ENCODE measurements at places on chromosomes 5 and 9.

- DNase-seq = no peak
Observed at GRCh38 chr9:135826188-135826545, 81.2 kb downstream of the CAMSAP1 start.

DNA sequence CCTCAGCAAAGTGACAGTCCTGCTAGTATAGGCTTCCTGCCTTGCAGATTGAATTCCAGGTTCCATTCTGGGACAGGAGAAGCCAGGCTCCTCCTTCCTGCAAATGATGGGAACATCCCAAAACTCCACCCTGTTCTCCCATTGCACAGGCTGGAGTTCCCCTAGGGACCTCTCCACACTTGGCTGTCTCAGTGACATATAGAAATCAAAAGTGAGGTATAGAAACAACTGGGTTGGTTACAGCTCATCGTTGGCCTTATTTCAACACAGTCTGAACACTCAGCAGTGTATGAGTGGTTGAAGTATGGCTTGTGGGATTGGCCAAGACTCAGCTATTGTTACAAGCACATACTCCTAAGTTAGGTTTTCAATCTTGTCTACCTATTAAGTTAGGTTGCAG, 157.8 kb upstream of the FTMT start:
- DNase-seq = no peak

DNA sequence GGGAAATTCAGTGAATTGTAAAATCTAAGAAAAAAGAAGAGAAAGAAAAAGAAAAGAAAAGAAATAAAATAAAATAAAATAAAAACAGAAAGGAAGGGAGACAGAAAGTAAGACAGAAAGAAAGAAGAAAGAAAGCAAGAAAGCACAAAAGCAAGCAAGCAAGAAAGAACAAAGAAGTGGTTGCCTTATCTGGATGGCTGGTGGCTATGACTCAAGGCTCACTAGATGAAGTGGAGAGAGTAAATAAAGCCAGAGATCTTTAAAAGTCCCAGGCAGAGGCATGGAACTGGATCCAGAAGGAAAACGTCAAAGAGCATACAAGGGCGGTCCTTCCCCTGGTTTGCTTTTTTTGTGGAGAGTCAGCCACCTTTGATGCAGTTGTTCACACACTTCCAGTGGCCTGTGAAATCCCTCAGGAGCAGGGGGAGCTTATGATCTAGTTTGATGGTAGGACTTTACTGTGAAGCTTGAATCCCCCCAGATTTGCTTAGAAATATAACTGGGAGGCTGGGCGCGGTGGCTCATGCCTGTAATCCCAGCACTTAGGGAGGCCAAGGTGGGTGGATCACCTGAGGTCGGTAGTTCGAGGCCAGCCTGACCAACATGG, 176.7 kb upstream of the HMHB1 start:
- DNase-seq = peak; percentile 49

- no peak for DNase-seq
Observed at GRCh38 chr5:7662289-7662688, 188.6 kb downstream of the CFAP90 start.

DNA sequence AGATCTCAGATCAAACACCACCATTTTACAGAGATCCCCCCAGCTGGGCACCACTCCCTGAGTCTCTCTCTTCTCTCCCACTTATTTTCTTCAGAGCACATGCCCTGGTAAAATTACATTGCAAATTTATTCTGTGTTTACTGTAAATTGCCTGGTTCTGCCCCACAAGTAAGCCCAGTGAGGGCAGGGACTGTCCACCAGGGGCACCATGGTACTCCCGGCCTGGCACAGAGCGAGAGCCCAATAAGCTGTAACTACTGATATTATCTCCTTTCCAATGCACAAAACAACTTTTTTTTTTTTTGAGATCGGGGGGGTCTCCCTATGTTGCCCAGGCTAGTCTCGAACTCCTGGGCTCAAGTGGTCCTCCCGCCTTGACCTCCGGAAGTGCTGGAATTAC, 123.0 kb downstream of the PAX5 start:
- DNase-seq = no peak
